ENCODE measurements at places on chromosomes 5 and 9.

GRCh38 chr5:147558826-147559225 lies 49.0 kb upstream of the DPYSL3 start:
- DNase-seq: no peak

DNA sequence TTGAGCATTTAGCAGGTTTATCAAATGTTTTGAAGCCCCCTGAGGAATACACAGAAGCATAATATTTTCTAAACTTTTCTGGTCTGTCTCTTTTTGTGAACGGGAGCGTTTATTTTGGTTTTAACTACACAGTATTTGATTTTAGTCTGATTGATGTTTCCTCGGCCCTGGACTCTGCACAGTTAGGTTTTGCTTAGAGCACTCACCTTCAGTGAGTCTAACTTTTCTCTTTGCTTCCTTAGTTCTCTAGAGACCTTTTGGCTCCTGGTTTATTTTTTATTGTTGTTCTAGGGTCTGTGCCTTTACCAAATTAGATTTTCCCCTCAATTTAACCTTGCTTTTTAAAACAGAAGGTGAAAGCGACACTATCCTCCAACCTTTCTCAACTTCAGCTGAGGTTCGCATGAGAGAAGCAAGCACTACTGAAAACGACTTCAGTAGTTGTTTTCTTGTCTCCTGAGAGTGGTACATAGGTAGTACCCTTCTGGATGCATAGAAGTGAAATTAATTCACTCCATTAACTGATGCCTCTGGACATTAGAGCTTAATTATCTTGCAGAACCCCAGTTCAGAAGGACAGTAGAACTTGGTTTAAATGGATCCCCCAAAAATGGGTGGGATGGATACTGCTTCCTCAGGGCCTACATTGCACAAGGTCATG lies 166.7 kb upstream of the ELL2 start:
- no peak for DNase-seq

GRCh38 chr9:104482921-104483570 lies 21.0 kb upstream of the OR13F1 start:
- DNase-seq: no peak

DNA sequence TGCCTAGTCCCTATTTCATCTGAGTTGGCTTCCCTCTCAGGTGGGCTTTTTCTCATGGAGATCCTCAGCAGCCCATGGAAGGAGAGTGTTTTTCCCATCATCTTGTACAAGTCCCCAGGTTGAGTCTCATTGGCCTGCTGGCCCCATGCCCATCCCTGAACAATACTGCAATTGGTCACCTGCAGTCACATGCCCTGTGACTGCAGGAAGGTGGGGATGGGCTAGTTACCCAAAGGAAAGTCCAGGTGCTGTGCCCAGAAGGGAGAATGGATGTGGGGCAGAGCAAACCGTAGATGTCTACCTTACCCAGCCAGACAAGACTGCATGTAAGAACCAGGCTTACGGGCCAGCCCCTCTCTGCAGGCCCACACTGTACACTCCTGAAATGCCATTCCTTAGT lies 54.0 kb upstream of the SAP30L start:
- DNase-seq: no peak

GRCh38 chr5:103490030-103490739 lies 72.4 kb downstream of the NUDT12 start:
- no peak for DNase-seq
